ENCODE measurements at places on chromosomes 1 and 21.

GRCh38 chr1:180970333-180971079 is 52.2 kb downstream of the STX6 start:
- DNase-seq = no peak

GRCh38 chr1:21651214-21652042 is 17.7 kb downstream of the RAP1GAP start:
- no peak for DNase-seq

DNA sequence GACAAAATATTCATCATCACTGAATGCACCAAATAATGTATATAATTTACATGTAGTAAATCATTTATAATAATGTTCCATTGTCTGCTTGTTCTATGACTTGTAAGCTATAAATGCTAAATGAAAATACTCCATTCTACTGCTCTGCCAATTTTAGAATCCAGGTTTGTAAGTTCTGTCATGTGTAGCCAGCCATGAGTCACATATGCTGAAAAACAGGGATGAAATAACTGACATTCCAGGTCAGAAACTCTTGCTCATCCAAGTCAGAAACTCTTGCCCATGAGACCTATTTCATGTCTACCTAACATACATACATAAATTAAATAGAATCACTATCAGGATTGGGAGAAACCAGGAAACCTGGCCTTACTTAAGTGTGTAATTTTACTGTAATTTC is 95.6 kb downstream of the ASH1L start:
- DNase-seq = no peak

- DNase-seq = no peak
These were observed 299.0 kb downstream of the SMYD3 start for GRCh38 chr1:246208105-246208504.

GRCh38 chr21:44970766-44971671 is 31.2 kb downstream of the SLX9 start:
- DNase-seq = no peak

GRCh38 chr1:155893389-155894142 is 17.6 kb downstream of the RIT1 start:
- no peak for DNase-seq

GRCh38 chr1:234893725-234894630 is 234.7 kb downstream of the TOMM20 start:
- peak; percentile 15 for DNase-seq

DNA sequence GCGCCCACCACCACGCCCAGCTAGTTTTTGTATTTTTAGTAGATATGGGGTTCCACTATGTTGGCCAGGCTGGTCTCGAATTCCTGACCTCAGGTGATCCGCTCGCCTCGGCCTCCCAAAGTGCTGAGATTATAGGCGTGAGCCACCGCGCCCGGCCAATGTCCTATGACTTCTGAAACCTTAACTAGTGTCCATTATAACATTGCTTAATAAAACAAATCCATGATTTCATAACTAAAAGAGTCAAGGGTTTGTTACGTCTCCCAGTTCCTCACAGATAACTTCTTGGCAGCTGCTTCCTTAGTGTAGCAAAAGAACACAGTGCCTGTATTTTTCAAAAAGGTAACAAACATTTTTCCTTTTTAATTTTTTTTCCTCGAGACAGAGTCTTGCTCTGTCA is 53.6 kb downstream of the FBXO42 start:
- DNase-seq = no peak

DNA sequence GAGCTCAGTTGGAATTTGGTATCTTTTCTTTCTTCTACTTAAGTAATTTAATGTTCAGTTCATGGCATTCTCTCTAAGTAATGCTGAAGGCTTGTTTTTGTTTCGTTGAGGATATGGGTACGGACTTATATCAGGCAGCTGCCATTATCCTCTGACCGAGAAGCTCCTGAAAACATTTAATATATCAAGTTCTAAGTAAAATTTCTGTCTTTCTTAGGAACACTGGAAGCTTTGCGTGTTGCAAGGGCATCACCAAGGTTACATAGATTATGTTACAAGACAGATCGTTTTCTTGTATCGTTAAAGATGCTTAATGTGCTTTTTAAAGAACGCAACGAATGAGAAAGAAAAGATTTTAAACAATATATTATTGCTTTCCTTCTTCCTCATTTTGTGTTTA is 1.0 kb upstream of the GALNT2 start:
- DNase-seq = no peak

DNA sequence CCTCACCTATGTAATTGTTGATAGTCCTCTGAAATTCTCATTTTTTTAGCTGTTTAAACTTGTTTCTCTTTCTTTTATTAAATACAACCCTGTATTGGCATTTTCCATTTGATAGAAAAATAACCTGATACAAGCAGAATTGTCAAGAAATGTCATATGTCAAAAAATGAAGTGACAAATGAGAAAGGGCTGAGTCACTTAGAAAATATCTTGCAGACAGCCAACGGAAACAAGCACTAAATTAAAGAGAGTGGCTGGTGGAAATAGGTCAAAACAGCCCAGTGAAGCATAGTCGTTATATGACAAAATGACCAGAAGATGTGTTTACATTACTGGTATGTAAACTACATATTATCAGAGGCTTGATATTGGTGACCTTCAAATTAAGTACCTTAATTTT is 484.4 kb downstream of the PLA2G4A start:
- DNase-seq = no peak

DNA sequence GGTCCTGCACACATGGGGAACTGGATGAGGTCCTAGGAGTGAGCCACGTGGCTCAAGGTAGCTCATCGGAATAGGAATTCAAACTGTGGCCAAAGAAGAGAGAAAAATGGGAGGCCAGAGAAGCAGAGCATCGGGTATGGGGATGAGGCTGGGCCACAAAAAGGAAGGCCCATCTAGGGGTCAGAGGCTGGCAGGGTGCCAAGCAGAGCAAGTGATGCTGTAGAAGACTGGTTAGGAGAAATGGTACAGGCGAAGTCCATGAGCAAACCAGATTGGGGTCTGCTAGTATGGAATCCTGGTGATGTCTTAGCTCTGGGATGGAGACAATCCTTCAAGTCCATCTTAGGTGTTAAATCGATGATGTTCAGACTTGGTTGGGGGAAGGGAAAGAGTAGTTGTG is 68.0 kb downstream of the TEX35 start:
- no peak for DNase-seq

- DNase-seq = no peak
These were observed at the start of gene FAAP20 for GRCh38 chr1:2194319-2194897. FAAP20 (minus strand) TSS chr1:2194772; CDS start chr1:2194749, 23 bp downstream.

GRCh38 chr1:156552518-156552917 is 19.8 kb downstream of the IQGAP3 start:
- no peak for DNase-seq

DNA sequence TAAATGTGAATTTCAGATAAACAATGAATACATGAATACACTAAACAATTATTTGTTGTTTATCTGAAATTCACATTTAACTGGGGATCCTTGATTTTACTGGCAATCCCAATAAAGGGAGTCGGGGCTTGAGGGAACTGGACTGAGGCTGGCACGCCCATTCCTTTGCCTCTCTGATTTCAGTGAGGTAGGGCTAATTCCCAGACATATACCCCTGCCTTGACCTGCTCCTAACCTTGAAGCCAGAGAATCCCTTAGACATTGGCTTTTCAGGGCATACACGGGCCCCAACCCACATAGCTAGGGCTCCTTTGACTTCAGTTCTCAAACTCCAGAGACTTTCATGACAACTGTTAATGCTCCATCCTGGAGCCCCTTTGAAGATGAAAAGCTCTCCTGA is 10.8 kb upstream of the UTP25 start:
- DNase-seq = no peak

- no peak for DNase-seq
These were observed 3.0 kb downstream of the HECTD3 start for GRCh38 chr1:45008076-45008475.

GRCh38 chr1:7375781-7376660 is 395.1 kb upstream of the VAMP3 start:
- no peak for DNase-seq

GRCh38 chr1:29320156-29320940 is 84.0 kb downstream of the PTPRU start:
- DNase-seq = no peak

DNA sequence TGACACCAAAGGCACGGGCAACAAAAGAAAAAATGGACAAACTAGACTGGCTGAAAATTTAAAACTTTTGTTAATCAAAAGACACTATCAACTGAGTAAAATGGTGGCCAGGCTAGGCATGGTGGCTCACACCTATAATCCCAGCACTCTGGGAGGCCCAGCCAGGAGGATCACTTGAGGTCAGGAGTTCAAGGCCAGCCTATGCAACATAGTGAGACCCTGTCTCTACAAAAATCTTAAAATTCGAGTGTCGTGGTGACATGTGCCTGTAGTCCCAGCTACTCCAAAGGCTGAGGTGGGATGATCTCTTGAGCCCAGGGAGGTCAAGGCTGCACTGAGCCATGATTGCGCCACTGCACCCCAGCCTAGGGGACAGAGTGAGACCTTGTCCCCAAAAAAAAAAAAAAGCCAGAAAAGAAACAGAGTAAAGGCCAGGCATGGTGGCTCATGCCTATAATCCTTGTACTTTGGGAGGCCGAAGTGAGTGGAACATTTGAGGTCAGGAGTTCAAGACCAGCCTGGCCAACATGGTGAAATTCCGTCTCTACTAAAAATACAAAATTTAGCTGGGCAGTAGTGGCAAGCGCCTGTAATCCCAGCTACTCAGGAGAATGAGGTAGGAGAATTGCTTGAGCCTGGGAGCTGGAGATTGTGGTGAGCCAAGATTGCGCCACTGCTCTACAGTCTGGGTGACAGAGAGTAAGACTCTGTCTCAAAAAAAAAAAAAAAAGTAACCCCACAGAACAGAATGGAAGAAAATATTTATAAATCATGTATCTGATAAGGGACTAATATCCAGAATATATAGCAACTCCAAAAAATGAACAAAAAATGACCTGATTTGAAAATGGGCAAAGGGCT is 8.0 kb downstream of the TUT4 start:
- DNase-seq = no peak

DNA sequence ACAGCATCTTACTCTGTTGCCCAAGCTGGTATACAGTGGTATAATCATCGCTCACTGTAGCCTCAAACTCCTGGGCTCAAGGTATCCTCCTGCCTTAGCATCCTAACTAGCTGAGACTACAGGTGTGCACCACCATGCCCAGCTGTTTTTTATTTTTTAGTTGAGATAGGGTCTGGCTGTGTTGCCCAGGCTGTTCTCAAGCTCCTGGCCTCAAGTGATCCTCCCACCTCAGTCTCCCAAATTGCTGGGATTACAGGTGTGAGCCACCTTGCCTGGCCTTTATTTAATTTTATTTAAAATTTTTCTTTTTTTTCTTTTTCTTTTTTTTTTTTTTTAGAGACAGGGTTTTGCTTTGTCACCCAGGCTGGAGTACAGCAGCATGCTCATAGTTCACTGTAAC is 9.2 kb downstream of the MAP7D1 start:
- DNase-seq = no peak

- DNase-seq = no peak
These were observed 2.9 kb upstream of the PSEN2 start for GRCh38 chr1:226867461-226868054.

- DNase-seq = no peak
These were observed 337.3 kb downstream of the PRDM2 start for GRCh38 chr1:14037101-14037847.

DNA sequence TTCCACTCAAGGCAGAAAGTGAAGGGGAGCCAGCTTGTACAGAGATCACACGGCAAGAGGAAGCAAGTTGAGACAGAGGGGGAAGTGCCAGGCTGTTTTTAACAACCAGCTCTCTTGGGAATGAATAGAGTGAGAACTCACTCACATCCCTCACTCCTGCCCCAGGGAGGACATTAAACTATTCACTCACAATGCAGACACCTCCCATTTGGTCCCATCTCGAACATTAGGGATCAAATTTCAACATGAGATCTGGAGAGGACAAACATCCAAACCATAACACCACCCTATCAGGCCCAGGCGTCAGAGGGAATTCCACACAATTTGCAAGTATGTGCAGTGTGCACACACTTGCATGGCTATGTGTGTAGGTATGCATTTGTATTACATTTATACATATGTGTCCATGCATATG is 62.7 kb downstream of the DMAP1 start:
- no peak for DNase-seq

DNA sequence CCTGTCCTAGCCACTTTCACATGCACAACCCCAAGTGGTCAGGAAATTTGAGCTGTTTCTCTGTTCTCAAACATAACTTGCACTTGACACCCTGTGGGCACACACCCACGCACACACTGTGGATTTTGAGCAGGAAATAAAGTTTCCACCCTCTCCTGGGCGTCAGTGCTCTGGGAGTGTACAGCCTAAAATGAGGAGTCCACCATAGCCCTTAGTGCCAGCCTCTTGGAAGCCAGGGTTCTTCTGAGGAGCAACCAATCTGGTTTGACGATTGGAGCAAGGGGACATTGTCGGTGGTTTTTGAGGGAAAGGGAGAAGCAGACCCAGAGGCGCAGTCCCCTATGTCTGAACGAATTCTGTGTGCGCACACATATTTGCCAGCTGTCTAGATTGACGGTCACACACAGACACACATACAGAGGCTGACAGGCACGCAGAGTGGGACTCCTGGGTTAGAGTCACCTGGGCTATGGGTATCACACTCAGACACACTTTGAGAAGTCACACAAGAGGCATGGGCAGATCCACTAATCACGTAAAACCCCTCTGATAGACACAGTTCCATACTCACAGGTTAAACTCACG is 2.7 kb downstream of the DMBX1 start:
- no peak for DNase-seq

DNA sequence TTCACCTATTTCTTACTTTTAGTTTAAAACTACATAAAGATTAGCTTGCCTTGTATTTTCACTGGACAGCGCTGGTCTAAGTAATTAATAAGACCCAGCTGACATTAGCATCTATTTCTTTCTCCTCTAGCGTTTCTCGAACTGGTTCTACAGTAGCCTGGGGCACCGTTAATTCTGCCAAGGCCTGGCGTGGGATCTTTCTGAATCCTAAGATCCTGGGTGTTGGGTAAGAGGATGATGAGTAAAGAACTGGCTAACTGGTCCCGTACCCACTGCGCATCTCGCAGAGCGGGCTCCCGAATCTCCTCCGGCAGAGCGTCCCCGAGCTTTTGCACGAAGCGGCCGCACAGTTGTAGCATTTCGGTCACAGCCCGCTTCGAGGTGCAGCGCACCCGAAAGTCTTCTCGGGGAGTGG is 309 bp downstream of the NSL1 start:
- no peak for DNase-seq

GRCh38 chr21:29549614-29550013 is 250.9 kb downstream of the BACH1 start:
- no peak for DNase-seq

GRCh38 chr1:115840605-115841460 is at the start of gene NHLH2:
NHLH2 (minus strand) TSS chr1:115841126; CDS start chr1:115838372, 2,754 bp downstream.
- no peak for DNase-seq

- no peak for DNase-seq
These were observed 543.5 kb downstream of the PTPRC start for GRCh38 chr1:199182186-199182843.

- DNase-seq = no peak
These were observed 20.7 kb downstream of the LBR start for GRCh38 chr1:225406976-225407725.

DNA sequence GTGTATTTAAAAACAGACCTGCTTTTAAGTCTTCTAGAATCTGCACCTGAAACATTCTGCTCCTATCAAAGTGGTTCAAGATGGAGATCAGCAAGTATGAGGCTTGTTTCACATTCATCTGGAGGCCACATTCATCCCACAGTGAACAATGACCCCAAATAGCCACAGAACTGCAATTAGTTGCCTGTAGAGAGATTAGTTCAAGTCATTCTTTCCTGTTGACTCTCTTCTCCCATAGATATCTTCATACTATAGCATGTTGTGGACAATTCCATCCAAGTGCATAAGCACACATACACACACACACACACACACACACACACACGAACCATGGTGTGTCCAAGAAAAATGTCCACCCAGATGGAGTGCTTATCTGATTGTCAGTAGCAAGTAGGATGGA is 101.7 kb upstream of the FGGY start:
- DNase-seq = no peak

- no peak for DNase-seq
These were observed 119.5 kb upstream of the CSF3R start for GRCh38 chr1:36602184-36602583.

Data from stimulated activated CD4-positive, alpha-beta T cell treated with anti-CD3 and anti-CD28 coated beads, Interleukin-1b, Interleukin-23, amount 100 ng/mL, for 24 hours (primary cell).